ENCODE measurements at places on chromosomes 2 and 18.

GRCh38 chr2:57809230-57809629, 237.4 kb upstream of the VRK2 start:
- no peak for DNase-seq

- DNase-seq = no peak
These were observed 92.1 kb upstream of the EFEMP1 start for GRCh38 chr2:56015711-56016115.

- no peak for DNase-seq
These were observed 3.3 kb downstream of the SP110 start for GRCh38 chr2:230216489-230216888.

- no peak for DNase-seq
These were observed 147.0 kb downstream of the PID1 start for GRCh38 chr2:229124136-229124535.

GRCh38 chr18:67500522-67501205, 15.9 kb downstream of the DSEL start:
- no peak for DNase-seq

DNA sequence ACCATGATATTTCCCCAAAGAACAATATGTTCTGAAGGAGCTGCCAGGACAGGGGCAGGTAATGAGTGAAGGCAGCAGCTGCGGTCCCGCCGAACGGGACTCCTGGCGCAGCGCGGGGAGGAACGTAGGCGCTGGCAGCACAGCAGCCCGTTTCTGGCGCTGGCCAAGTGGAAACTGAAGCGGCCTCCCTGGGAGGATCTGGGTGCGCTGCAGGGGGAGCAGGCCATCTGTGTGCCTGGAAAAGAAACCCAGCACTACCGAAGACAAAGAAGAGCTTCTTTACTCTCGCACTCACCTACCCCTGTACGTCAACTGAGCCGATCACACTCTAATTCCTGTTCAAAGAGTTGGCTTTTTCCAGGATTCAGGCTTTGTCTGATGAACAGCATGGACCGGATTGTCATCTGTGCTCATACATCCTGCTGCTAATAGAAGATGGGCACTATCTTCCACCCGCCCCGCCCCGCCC, 11.8 kb downstream of the G6PC2 start:
- DNase-seq = peak; percentile 15

DNA sequence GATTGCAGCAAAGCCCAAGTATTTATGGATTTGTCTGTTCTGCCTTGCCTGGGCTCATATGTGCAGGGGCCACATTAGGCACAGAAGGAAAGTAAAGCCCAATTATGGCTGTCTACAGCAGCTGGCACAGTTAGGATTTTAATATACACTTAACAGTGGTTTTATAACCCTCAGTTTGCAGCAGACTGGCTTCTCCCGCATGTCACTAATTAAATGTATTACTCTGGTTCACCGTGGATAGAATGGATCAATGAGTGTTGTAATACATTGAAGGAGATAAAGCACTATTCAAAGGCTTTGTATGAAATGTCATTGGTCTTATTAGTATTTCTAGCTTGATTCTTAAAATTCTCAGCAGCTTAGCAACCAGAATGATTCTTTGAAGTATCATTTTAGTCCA, 320.2 kb downstream of the KCNS3 start:
- DNase-seq = no peak

DNA sequence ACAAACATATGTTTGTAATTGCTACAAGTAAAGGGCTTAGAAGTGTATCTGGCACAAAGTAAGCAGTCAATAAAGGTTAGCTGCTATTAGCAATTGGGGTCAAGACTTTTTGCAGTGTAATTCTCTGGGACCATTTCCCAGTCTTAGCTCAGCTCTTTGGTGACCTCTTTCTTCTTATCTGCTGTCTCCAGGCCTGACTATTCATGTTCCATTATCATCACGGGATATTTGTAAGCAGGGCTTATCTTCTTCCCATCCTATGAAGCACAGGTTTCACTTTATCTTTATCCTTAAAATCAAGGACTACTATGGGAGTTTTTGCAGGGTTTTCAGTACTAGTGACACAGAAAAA, 131.7 kb downstream of the DOCK10 start:
- DNase-seq = no peak

DNA sequence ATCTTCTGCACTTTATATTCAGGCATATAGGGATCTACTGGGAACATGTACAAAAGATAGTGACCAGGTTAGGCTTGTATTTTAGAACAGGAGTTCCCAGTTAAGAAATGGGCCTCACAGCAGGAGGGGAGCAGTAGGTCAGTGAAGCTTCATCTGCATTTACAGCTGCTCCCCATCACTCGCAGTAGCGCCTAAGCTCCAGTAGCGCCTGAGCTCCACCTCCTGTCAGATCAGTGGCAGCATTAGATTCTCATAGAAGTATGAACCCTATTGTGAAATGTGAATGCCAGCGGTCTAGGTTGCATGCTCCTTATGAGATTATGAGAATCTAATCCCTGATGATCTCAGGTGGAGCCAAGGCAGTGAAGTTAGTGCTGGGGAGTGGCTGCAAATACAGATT, 224.4 kb upstream of the CYRIA start:
- no peak for DNase-seq

DNA sequence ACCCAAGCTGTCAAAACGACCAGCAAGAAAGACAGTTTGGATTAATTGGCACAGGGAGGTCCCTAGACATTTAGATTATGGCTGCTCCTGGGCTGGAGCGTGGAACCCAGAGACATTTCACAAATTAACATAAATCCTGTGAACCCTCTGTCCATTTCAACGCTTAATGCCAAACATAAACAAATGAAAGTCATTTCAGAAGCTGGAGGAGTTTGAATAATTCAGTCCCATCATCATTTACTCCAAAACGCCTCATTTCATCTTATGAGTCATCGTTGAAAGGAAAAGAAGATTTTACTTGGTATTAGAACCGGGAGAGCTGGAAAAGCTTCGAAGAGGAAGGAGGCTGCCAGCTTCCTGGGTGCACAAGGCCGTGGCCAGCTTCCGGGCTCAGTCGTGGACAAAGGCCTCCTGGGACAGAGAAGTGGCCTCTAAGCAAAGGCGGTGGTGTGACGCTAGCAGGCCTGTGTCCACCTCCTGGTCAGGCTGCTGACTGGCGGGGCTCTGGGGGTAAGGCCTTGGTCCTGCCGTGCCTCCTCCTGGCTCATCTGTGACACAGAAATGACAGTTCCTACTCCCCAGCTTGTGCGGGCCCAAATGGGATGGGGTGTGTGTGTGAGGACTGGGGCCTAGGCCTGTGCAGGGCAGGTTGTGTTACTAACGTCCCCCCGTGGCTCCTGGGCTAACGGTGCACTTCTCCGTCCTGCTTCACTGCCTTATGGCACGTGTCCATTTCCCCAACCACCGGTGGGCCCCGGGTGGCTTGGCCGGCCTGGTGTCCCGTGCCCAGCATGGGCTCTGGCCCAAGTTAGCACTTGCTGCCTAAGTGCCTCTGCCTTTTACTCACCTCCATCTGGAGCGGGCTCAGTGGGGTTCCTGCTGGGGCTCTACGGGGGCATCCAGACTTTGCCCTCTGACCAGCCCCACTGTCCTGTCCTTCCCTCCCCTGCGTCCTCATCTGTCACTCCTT, 71.6 kb downstream of the RRM2 start:
- no peak for DNase-seq

DNA sequence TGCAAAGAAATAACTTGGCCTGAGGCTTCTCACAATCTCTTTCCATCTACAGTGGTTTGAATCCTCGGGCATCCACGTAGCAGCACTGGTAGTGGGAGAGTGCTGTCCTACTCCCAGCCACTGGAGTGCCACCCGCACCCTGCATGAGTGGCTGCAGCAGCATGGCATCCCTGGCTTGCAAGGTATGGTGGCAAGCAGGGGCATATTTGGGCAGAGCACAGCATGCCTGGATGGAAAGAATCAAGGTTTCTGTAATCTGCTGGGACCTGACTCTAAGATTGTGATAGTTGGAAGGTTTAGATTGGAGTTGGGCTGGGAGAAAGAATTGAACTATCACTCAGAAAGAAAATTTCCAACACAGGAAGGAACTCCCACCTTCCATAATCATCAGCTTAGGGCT, 4.0 kb downstream of the CAD start:
- no peak for DNase-seq

DNA sequence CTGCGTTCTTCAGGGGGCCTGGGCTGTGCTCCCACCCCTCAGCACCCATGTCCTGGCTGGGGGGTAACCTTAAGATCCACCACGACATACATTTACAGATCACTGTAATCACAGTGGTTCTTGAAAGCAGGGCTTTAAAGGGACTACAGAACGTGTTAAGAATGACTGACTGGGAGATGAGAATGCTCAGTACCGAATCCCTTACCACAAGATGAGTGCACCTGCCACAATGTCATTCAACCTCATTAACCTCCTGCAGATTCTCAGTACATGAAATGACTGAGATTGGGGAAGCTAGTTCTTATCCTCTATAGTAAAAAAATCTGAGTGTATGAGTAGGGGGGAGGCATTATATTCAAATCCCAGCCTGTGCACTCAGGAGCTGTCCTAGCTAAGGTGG, 10.5 kb upstream of the PIEZO2 start:
- DNase-seq = no peak

GRCh38 chr2:224736227-224736626, 20.1 kb upstream of the CCDC195 start:
- no peak for DNase-seq

DNA sequence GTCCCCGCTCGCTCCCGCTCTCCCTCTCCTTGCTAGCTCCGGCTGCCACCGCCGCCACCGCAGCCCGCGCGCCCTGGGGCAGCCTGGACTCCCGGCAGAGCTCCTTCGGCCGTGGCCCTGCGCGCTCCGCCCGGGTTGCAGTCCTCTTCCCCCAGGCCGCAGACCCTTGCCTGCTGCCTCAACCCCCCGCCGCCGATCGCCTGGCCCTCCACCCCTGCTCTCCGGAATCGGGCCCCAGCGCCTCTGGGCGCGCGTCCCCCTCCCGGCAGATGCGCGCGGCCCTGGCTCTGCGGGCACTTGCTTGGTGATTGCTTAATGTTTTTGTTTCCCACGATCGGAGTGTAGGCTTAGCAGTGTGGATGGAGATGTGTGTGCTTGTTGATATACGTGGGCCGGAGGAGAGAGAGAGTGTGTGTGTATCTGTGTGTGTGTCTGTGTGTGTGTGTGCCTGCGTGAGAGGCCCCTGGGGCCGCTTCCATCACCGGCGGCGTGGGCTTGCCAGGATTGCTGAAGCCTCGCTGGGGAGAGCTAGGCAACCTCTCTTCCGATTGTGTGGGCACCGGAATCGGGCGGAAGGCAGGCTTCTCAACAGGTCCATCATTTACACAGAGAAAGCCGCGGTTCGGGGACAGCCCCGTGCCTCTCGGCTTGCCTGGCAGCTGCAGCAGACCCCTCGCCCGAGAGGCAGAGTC, 877 bp downstream of the INHBB start:
- DNase-seq = peak; percentile 18

- DNase-seq = no peak
These were observed 1.4 kb upstream of the ZNF804A start for GRCh38 chr2:184596819-184597411.

Measured in NCI-H510A (cell line).